ENCODE measurements at places on chromosomes 5 and 9.

GRCh38 chr9:18405240-18405639, 68.7 kb upstream of the ADAMTSL1 start:
- peak; percentile 67 for DNase-seq

DNA sequence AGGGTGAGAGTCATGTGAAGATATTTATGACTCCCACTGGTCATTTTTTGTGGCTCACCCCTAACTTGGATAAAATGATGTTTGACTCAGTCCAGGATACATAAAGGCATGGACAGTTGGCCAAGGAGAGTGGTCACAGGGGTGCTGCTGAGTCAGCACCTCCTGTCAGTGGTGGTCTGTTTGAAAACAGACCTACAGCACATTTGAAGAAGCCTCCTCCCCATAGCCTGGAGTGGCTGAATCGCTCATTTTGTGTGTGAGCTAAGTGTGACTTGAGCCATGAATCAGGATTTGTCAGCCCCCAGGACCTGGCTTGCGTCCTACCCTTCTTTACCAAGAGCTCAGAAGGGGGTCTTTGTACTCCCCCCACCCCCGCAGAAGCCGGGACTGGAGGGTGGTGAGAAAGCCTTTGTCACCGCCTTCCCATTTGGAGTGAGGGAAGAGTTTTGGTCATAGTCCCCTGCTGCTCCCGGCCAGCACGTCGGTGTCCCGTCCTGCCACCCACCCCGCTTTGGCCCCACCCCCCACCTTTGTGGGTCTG, 35.6 kb downstream of the TRIO start:
- DNase-seq: no peak

DNA sequence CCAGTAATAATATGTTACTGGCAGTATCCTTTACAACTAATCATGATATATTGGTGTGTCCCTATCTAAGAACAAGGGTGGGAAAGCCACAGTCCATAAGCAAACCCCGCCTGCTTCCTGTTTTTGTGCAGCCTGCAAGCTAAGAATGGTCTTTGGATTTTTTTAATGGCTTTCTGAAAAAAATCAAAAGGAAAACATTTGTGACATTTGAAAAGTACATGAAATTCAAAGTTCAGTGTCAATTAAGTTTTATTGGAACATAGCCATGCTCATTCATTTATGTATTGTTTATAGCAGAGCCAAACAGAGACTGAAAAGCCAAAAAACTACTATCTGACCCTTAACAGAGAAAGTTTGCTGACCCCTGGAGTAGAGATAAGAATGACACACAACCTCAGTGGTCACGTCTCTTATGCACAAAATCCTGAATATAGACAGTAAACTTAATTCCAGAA, 12.8 kb upstream of the TMEM245 start:
- no peak for DNase-seq

DNA sequence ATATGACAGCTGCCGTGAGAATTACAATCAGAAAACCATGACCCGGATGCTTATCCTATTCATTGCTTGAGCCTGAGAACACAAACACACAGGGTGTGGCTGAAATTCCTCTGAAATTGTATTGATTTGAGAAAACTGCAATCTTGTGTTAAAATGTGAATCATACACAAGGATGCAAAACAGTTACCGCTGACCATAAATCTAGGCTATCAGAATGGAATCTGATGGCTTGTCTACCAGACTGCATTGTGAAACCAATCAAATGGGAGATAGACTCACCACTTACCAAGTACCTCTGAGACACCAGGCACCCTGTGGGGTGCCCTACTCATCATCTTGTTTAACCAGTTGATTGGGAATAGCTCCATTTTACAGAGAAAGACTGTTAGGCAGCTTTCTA, 188.7 kb upstream of the MSX2 start:
- no peak for DNase-seq

DNA sequence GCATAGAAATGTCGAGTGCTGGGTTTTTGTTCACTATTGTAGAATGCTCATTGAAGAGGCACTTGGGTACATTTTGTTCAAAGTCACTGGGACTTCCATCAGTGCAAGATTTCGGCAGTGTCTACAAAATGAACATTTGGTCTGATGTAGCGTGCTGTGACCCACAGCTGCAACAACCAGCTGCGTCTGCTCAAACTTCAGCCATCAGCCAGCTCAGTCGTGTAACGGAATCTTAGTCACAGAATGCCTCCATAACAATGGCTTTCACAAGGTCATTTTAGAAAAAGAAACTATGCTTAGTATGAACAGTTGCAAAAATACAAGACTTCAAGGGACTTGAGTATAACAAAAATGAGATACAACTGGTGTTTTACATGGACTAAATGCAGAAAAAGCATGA, 828.1 kb upstream of the GRAMD2B start:
- DNase-seq: no peak

GRCh38 chr5:13624283-13625074, 320.0 kb downstream of the DNAH5 start:
- no peak for DNase-seq

GRCh38 chr9:83231039-83231438, 168.1 kb upstream of the RASEF start:
- DNase-seq: no peak

GRCh38 chr5:158720281-158720680, 379.4 kb downstream of the EBF1 start:
- DNase-seq: no peak

GRCh38 chr5:117379521-117379920, 804.9 kb upstream of the SEMA6A start:
- DNase-seq: no peak

- DNase-seq: no peak
These were observed 330.0 kb downstream of the EBF1 start for GRCh38 chr5:158769696-158770095.

DNA sequence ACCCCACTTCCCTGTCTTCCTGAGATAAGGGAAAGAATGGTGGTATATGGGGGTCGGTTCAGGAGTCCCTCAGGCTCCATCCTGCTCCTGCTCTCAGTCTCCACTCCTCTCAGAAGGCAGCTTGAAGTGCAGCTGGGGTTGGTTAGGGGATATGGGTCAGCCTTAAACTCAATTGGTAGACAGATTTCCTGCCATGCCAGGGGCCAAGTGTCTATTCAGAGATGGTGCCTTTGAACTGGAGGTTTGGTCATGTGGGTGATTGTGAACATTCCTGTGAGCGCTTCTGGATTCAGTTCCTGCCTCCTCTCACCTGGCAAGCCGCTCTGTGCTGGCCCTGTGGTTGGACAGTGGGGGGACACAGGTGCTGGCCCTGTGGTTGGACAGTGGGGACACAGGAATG, 35.1 kb downstream of the CACNA1B start:
- no peak for DNase-seq

GRCh38 chr9:128484686-128485413, 19.7 kb upstream of the GLE1 start:
- no peak for DNase-seq

GRCh38 chr9:73138516-73138915, 13.1 kb upstream of the ANXA1 start:
- DNase-seq: no peak

- no peak for DNase-seq
These were observed 10.1 kb upstream of the EFNA5 start for GRCh38 chr5:107680799-107681198.

DNA sequence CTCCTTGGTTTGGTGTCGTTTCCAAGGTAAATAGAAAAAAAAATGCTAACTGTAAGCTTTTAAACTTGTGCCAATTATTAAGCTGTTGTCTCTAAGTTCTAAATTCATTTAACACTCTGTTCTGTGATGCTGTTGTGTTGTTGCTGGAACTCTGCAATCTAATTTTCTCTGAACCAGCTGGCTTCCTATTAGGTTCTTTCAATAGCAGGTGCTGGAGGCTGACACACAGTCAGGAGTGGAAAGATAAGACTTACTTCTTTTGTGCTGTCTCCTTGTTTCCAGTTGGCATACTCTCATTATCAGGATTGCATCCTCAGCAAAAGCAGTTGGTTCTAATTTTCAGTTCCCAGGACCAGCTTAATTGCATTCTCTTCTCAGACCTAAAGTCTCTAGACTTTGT, 1252.6 kb upstream of the NUDT12 start:
- DNase-seq: peak; percentile 34

DNA sequence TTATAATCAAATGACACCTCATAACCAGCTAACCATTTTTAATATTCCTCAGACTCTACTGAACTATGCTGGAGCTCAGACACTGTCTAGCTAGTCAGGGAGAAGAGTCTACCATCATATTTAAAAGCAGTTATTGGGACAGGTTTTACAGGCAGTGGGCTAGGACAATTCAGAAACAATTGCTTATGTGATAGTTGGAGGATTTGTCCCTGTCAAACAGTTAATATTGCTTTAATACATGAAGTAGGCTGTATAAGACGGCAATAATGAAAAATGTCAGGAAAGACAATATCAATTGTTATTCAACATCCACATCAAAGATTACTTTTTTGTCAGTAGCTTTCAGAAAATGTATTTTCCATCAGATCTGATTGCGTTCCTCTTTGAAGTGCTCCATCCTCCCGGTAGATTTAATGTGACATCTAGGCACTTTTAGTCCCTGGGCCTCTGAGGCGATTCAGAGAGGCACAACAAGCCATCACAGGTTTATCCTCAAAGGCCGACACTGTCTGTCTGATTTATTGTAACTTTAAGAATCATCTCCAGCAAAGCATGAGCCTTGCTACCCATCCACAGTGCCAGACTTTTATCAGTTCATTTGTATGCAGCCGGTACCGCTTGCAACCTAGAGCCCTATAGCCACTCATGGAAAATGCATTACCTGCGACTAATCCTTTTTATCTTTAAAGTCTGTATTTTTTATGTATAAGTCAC, 152.2 kb downstream of the PSAT1 start:
- DNase-seq: no peak

GRCh38 chr9:95796029-95796428, 79.5 kb upstream of the ERCC6L2 start:
- DNase-seq: no peak

GRCh38 chr9:115226152-115226551, 108.2 kb upstream of the TNC start:
- no peak for DNase-seq

- peak; percentile 54 for DNase-seq
These were observed 83.9 kb upstream of the NR5A1 start for GRCh38 chr9:124590889-124591641.

DNA sequence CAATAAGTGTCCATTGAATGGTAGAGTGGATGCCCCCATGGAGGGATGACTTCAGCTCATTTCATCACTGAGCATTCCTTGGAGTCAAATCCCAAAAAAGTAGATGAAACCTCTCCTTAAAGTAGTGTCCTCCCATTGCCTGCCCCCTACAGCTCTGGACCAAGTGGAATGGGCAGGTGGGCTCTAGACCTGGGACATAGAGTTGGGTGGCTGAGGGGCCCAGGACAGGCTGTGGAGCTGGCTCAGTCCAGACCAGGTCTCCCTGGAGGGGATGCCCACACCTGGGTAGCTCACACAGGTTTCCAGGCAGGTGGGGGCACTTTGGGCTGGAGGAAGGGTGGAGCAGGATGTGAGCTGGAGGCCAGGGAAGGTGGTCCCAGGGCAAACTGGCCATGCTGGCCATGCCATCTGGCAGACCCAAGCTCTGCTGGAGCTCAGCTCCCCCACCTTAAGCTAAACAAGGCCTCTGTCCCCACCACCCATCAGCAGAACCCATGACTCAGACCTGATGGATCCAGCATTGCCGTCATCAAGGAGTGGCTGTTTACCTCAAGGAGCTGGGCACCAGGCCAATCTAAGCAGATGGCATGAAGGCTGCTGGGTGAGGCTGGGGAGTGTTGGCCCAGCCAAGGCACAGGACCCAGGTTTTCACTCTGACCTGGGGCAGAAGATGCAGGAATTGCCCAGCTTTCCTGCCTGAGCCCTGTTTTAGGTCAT, 6.2 kb upstream of the SPINK4 start:
- peak; percentile 36 for DNase-seq

DNA sequence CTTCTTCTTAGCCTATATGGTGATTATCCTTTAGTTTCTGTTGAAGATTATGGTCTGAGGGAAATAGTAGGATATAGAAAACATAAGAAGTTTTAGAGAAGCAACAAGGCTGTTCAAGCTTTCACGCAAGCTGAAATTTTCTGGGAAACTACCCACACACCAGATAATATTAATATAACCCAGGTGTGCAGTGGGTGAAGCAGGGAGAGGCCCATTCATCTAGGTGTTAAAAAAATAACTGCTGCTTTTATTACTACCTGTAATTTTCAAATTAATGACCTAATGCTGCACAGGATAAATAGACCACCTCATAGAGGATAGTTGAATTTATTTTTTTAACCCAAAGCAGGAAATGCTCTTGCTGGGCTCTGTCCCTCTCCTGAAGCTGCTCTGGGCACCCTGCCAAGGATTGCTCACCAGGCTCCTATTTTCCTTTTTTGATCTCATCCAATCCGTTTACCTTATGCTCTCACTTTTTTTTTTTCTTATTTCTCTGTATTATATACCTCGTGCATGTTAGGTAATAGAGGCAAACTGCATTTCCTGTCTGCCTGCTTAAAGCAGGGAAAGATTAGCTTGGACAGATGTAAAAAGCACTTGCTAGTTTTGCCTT, 124.3 kb upstream of the SLC12A2 start:
- DNase-seq: no peak

DNA sequence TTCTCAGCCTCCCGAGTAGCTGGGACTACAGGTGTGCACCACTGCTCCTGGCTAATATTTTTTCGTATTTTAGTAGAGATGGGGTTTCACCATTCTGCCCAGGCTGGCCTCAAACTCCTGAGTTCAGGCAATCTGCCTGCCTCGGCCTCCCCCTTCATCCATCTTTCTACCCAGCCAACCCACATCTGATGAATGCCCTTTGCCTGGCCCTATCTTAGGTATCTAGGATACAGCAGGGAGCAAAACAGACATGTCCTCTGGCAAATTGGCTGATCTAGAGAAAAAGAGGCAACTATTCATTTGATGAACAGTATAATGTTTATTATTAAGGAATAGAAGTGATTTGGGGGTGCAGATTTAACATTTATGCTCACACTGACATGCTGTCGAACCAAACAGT, 123.0 kb downstream of the TRIO start:
- no peak for DNase-seq

DNA sequence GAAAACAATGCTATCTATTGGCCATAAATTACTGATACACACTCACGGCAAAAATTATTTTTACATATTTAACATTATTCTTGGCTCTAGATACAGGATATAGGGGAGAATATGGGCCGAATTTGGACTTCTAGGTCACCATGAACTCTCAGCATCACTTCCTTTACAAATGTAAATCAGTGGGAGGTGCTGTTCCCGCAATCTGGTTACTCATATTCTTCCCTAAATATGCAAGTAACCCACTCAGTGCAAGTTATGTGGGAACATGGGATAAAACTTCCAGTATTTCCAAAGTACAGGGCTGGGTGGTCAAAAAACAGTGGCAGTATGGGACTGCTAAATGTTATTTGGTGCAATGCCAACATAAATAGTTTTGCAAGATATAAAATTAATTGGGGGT, 145.6 kb downstream of the PPP2R2B start:
- no peak for DNase-seq

DNA sequence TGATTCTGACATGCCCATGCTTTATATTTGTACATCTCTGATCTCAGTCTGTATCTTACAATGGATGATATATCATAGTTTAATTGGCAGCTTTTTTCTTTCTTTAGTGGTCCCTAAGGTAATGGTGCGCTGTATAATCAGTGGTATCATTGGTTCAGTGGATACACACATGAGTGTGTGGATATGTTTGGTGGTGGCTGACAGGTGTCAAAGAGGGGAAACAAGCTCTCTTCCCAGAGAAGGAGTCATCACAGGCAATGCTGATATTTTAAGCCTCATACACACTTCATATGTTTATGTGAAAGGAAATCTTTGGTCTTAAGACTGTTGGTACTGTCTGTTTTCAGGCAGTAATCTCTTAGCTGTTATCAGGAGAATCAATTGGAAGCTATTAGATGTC, 52.1 kb upstream of the KIAA1958 start:
- DNase-seq: no peak

Measured in NCI-H446 (cell line).